Activated CD4-positive, alpha-beta T cell treated with anti-CD3 and anti-CD28 coated beads for 36 hours (primary cell): ENCODE measurements at places on chromosomes 12 and 14. TPM values are rescaled to one million over a fixed set of nuclear protein-coding genes. Genes with fewer than 3 reads are reported as not detected.

DNA sequence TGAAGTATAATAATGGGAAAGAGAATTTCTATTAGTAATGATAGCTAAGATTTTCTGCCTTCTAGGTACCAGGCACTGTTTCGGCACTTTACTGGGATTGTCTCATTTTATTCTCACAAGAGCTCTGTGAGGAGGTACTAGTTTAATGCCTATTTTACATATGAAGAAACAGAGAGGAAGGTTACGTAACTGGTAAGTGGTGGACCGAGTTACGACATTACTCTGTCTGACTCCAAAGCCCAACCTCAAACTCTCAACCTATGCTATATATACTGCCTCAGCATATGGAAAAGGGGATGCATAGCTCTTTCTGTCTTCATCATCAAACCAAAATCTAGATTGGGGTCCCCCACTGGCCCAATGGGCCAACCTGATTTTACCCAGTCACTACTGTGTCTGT, 133.5 kb downstream of the KTN1 start:
- no peak for DNase-seq
- no peaks in the 10 kb centered on the region for H3K4me1 ChIP-seq
- H3K27me3 ChIP-seq = no peaks in the 10 kb centered on the region
- H3K36me3 ChIP-seq = no peaks in the 10 kb centered on the region
- no peak overlapping the region for H3K4me3 ChIP-seq

DNA sequence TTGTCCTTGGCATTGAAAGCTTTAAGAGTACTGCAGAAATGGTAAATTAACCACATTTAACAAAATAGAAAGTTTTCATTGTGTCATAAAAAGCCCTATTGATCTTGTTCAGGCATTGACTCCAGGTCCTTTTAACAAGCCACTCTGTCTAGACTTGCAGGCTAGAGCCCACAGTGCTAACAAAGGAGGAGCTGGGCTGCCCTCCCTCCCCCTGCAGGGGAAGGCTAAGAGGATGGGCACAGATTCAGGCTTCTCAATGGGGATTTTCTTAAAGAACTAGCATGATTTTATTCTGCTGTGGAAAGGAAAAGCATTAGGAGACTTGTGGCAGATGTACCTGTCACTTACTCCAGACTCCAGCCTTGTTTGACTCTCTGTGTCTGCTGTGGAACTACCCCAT, 463.6 kb downstream of the NRXN3 start:
- peaks cover 17% of the 10 kb centered on the region for H3K27me3 ChIP-seq
- no peaks in the 10 kb centered on the region for H3K4me1 ChIP-seq
- no peak for DNase-seq
- H3K27ac ChIP-seq = no peak overlapping the region
- no peaks in the 10 kb centered on the region for H3K36me3 ChIP-seq

Gene SLC24A4
- not detected for total RNA-seq

GRCh38 chr12:117134721-117135120, 35.5 kb upstream of the TESC start:
- H3K27me3 ChIP-seq = no peaks in the 10 kb centered on the region
- H3K27ac ChIP-seq = peak overlapping the region; percentile 37
- no peaks in the 10 kb centered on the region for H3K36me3 ChIP-seq
- no peak overlapping the region for H3K4me3 ChIP-seq

GRCh38 chr12:118714051-118714460, 267.3 kb upstream of the SRRM4 start:
- no peaks in the 10 kb centered on the region for H3K36me3 ChIP-seq
- no peak overlapping the region for H3K4me3 ChIP-seq
- no peaks in the 10 kb centered on the region for H3K4me1 ChIP-seq
- no peak overlapping the region for H3K27ac ChIP-seq
- peak; percentile 59 for DNase-seq

DNA sequence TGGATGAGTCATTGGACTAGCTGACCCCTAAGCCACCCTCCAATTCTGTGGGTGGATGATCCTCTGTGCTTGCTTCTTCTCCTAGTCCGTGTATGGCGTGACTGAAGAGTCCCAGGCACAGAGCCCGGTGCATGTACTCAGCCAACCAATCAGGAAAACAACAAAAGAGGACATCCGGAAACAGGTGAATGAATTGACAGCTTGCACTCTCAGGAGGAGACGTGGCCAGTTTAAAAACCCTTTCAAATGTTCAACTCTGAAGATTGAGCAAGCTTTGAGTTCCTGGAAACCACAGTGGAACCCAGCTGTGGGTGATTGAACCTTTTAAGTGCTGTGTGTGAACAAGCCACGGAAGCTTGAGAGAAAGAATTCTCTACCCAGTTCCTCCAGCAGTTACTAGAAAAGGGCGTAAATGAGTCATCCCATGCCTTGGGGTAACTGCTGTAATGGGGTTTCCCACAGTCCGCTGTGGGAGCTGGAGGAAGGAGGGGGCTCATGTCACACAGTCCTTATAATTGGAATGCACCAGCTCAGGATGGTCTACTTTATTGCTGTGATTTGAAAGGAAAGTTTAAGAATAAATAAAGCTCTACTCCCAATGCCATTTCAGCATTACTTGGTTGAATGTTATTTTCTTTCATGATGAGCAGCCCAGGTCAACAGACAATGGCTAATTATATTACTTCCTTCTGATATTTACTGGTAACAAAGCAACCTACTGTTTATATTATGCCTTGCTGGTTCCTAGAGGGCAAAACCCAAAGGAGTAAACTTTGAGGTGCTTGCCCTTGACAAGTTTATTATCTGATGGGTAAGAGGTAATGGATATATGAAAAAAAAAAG, 417.0 kb downstream of the DPF3 start:
- peak overlapping the region; percentile 35 for H3K4me3 ChIP-seq
- no peaks in the 10 kb centered on the region for H3K36me3 ChIP-seq
- peak overlapping the region; percentile 73 for H3K27ac ChIP-seq
- DNase-seq = peak; percentile 86

Gene SNRNP35
- 24.1 TPM for total RNA-seq

DNA sequence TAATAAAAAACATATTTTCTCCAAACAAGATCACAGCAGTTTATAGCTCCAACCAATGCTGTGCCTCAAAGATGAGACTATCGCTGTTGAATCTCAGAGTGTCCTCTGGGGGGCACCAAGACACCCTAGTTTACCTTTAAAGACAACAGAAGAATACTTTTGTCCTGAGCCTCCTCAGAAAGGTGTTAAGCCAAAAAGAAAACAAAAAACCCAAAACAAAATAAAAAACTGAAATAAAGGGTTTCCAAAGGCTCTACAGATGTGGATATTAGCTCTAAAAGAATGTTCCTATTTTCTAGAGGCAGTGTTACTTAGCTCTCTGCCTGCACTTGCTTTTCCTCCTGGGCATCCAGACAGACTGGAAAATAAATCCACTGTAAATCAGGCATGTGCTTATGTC, 86.9 kb upstream of the TTC7B start:
- H3K4me3 ChIP-seq = no peak overlapping the region
- H3K27ac ChIP-seq = no peak overlapping the region
- peaks cover 22% of the 10 kb centered on the region for H3K4me1 ChIP-seq

- no peaks in the 10 kb centered on the region for H3K27me3 ChIP-seq
- H3K4me1 ChIP-seq = peaks cover 4% of the 10 kb centered on the region
- H3K27ac ChIP-seq = no peak overlapping the region
- H3K4me3 ChIP-seq = no peak overlapping the region
These were observed 152.5 kb upstream of the PLEKHG7 start for GRCh38 chr12:92550254-92550653.
